COR-L47 (cell line): ENCODE measurements at places on chromosomes 2 and 18.

- DNase-seq, result no peak
These were observed 1012.6 kb downstream of the BCL11A start for GRCh38 chr2:59540864-59541263.

DNA sequence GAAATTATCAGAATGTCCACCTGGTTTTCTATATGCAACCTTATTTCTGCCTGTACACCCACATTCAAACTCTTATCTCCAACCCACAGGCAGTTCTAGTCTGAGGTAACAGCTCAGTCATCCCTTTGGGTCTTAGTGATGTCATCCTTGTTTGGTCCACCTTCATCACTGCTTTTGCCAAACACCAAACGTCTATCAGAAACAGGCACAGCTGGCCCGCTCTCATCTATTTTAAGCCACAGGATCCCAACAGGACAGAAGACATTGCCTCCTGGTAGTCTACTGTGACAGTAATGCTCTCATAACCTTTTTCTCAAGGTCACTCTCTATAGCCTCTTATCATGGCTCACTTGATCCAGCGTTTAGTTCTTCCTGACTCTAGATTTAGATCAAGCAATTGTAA is 99.0 kb upstream of the CHAC2 start:
- no peak for DNase-seq

DNA sequence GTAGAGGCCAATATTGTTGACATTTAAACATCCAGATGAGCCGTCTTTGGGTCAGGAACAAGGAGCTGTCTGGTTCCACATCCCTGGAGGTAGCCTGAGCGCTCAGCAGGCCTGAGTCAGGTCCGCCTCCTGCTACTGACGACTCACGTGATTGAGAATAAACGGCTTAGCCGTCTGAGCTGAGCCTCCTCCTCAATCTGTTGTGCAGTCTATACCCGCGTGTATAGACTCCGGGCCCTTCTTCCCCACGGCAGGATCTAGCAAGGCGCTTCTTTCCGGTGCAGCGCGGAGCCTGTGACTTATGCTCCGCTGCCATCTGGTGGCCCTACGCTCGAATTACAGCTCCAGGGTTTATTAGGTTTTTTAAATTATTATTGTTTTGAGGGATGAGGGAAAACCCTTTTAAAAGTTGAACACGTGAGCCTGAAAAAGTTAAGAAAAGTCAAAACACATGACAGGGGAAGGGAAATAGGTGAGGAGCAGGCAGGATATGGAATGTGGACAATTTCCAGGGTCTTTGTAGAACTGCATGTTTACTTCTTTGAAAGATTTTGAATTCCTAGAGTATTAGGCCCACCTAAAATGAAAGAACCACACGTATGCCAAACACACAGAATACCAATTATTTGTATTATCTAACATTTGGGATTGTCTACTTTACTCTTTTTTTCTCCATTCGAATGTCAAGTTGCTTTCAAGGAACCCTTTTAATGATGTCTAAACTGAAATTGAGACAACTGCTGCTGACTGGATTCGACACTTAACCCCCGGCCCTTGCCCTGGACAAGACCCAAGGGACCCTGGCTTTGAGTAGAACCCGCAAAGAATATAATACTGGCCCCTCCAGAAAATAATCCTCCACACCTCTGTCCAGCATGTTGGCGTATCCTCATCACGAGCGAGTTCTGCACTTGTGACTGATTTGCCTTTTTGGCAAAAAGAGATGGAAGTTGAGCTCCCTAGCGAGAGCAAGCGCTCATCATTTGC is 112.4 kb upstream of the ZNF236 start:
- peak; percentile 86 for DNase-seq

DNA sequence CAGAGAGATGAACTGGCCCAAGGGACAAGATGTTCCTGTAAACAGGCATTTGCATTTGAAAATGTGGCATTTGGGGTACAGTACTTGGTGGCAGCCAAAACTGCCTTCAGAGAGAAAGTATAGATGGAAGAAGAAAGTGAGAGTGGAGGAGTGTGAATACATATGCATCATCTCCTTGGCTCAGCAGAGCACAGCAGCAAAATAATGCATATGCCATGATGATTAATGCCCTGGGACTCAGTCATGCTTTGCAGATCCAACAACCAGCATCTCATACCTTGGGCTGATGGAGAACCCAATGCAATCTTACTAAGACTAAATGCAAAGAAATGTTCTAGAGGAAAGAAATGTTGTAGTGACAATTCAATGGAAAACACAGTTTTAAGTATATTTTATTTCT is 29.7 kb upstream of the CYTIP start:
- DNase-seq, result no peak

DNA sequence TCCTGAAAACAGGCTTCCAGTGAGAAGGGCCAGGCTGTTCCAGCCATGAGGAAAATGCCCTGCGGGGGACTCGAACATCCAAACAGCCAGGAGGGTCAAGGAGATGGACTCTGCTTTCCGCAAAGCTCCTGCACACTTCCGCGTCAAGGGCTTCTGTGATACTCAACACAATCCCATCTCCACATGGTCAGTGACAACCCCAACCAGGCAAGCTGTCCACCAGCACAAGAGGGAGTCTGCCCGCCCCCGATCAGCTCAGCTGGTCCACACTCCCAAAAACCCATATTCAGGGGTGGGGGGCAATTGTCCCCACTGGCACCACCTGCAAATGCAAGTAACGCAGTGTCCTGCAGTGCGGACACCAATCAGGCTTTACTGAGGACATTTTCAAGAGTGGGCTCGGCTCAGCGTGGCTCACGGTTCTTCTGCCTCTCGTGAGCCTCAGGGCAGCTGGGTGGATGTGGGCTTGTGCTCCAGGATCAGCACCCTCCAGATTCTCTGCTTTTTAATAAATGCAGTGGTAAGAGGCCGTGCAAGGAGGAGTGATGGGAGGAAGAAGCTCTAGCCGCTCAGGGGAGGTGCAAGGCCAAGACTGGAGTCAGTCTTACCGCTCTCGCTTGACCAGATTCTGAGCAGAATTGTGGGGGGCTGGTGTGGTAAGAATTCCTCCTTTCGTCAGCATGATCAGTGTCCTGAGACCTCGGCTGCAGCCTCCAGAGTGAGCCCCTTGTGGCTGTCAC is 19.5 kb upstream of the CIDEA start:
- no peak for DNase-seq
